SK-N-SH (cell line): ENCODE measurements at places on chromosomes 7 and 10.
A peak's percentile ranks its signal among the peaks of the same experiment; 100 is the strongest.

- DNase-seq = no peak
These were observed 3.0 kb upstream of the AKR1B15 start for GRCh38 chr7:134545918-134546317.

DNA sequence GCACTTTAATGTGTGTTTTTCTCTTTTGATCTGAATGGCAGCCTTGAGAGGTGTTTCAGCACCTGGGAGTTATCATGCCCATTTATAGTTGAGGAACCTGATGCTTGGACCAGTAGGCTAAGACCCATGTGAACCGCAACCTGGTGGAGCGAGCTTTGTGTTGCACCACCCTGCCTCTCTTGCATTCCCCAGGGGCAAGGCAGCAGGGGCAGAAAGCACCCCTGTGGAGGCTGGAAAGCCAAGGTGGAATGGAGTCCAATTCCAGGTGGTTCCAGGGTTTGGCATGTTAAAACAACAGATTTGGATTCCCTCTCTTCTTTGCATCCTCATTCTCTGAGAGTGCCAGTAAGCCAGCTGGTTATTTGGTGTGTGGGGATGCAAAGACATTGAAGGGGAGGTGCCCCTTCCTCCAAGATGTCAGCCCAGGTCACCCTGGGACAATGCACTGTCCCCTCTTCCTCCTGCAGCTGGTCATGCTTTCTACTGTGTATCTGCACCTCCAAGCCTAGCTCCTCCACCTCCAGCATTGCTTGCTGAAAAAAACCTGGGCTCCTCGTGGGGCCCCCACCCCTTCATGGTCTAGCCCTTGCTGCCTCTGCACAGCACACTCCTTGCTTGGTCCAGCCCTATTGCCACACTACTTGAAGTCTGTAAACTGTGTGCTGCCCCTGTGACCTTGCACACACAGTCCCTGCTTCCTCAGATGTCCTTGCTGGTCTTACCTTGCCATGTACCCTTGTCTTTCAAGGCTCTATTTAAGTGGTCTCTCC lies 5.6 kb upstream of the CDH23 start:
- DNase-seq = no peak

GRCh38 chr10:93452143-93452542 lies 30.0 kb downstream of the MYOF start:
- DNase-seq = no peak

DNA sequence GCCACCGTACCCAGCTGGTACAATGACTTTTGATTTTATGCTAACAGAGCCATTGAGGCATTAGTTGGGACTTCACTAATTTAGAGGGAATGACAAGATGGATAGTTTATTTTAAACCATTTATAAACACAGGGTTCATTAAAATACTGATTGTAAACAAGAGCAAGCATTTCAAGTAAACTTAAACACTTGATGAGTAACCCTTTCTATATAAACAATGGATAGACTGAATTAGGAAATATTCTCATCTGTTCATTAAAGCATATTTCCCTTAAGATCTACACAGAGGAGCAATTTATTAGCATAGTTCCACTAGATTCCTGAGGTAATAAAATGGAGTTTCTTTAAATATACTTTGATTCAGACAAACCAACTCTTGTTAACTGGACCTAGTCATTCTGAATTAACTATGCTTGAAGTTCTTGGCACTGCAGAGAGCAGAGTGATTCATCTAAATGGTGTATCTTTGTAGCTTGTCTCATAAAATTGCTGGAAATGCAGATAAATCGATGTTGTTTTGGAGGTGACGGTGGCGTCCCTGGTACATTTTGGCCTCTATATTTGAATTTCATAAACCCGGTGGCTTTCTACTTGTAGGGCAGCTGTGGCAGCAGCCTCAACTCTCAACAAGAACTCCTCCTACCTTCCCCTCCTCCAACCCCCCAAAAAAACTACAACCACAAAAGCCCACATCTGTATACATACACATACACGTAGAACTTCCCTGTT lies 15.4 kb upstream of the VDAC2 start:
- no peak for DNase-seq

- DNase-seq = peak; percentile 71
These were observed 71.9 kb downstream of the C10orf105 start for GRCh38 chr10:71647526-71648253.

GRCh38 chr10:103493916-103494877 lies 692 bp downstream of the NEURL1 start:
- peak; percentile 78 for DNase-seq

DNA sequence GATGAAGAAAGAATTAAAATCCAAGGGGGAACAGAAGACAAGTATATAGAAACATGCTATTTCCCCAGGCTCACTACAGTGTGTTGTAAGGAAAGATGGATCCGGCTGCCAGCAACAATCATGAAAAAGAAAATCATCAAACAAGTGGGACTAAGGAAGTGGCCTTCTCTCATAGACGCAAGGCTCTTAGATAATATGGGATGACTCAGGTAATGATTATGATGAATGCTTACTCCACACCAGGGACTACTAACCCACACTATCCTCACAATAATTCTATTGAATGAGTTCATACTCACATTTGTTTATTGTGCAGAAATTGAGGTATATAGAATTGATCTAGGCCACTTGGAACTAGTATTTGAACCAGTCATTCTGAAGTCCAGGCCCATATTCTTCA lies 111.2 kb upstream of the BET1 start:
- DNase-seq = no peak

DNA sequence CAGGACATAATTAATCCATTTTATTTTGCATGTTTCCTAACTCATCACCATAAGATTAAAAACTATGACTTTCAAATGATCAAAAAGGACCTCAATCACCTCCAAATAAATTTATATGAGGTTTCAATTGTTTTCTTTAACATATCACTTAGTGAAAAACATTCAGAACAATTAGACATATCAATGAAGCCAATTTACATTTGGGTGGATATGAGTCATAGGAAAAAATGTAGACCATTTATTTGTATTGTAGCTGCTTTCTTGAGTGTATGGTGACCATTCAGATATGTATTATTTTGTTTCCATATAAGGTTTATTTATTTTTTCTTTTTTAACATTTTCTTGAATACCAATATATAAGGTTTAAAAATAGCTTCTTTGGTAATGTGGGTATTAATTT lies 13.3 kb upstream of the EXOC6 start:
- no peak for DNase-seq

GRCh38 chr10:130409331-130409730 lies 273.1 kb downstream of the GLRX3 start:
- DNase-seq = no peak

GRCh38 chr7:143318661-143319060 lies 2.8 kb downstream of the CLCN1 start:
- no peak for DNase-seq
